ENCODE measurements at places on chromosomes 12 and 14. TPM values are rescaled to one million over a fixed set of nuclear protein-coding genes. Genes with fewer than 3 reads are reported as not detected.
A peak's percentile ranks its signal among the peaks of the same experiment; 100 is the strongest.

DNA sequence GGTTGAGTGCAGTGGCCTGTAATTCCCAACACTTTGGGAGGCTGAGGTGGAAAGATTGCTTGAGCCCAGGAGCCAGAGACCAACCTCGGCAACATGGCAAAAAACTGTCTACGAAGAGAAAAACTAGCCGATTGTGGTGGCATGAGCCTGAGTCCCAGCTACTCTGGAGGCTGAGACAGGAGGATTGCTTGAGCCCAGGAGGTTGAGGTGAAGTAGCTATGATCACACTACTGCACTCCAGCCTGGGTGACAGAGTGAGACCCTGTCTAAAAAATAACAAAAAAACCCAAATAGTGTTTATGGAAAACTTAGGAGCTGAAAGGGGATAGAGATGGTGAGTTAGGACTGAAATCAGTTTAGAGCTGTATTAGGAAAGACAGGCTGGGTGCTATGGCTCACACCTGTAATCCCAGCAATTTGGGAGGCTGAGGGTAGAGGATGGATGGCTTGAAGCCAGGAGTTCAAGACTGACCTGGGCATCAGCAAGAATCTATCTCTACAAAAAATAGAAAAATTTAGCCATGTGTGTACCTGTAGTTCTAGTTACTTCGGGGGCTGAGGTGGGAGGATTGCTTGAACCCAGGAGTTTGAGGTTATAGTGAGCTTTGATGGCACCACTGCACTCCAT is 9.7 kb downstream of the PNN start:
- peaks cover 9% of the 10 kb centered on the region for H3K4me1 ChIP-seq
- no peak for DNase-seq
- peaks cover 50% of the 10 kb centered on the region for H3K36me3 ChIP-seq
- no peaks in the 10 kb centered on the region for H3K27me3 ChIP-seq
- H3K4me3 ChIP-seq: no peak overlapping the region

Gene PTGER2
- total RNA-seq: 0.47 TPM

DNA sequence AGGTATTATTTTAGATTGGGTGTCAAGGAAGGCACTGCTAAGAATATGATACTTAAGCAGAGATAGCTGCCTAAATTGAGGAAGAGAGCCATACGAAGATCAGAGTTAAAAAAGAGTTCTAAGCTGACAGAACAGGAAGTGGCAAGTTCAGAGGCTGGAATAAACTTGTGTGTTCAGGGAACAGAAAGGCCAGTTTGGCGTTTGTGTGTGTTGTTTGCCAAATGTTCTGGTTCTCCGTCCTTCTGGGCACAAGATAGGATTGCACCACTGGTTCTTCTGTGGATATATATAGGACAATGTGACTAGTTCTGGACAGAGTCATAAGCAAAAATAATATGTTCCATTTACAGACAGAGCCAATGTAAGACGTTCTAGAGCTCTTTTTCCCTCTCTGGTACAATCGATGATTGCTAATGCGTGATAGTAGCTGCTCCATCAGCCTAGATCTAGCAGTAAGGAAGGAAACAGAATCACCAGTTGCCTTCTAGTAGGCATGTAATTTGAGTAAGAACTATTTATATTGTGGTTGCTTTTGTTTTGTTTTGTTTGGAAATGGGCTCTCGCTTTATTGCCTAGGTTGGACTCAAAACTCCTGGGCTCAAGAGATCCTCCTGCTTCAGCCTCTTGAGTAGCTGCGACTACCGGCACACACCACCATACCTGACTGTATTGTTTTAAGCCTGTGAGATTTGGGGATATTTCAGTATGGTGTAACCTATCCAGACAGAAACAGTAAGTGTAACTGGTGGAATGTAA is 7.4 kb downstream of the BBS10 start:
- no peak overlapping the region for H3K4me3 ChIP-seq
- peak overlapping the region; percentile 33 for H3K27ac ChIP-seq
- H3K4me1 ChIP-seq: no peaks in the 10 kb centered on the region
- H3K27me3 ChIP-seq: no peaks in the 10 kb centered on the region

DNA sequence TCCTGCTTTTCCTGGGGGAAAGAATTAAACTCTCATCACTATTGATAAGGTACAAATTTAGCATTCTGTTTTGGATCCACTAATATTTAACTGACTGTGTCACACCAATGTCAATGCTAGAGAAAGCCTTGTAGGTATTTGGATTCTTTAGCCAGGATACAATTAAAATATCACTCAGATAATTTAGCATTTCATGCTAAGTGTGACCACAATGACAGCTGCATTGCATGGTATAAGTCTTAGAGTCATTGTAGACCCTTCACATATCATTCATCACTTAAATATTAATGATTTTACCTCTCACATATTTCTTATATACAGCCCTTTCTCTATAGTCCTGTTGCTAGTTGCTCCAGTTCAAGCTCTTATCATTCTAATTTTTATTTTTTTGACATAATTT is 85.3 kb upstream of the ATP2B1 start:
- no peaks in the 10 kb centered on the region for H3K4me1 ChIP-seq
- peaks cover 4% of the 10 kb centered on the region for H3K27me3 ChIP-seq
- no peak for DNase-seq
- no peak overlapping the region for H3K27ac ChIP-seq
- no peaks in the 10 kb centered on the region for H3K36me3 ChIP-seq

- H3K27ac ChIP-seq: no peak overlapping the region
- no peaks in the 10 kb centered on the region for H3K27me3 ChIP-seq
- H3K4me3 ChIP-seq: no peak overlapping the region
- no peaks in the 10 kb centered on the region for H3K36me3 ChIP-seq
Measured at GRCh38 chr12:41067941-41068645, 120.0 kb upstream of the PDZRN4 start.

DNA sequence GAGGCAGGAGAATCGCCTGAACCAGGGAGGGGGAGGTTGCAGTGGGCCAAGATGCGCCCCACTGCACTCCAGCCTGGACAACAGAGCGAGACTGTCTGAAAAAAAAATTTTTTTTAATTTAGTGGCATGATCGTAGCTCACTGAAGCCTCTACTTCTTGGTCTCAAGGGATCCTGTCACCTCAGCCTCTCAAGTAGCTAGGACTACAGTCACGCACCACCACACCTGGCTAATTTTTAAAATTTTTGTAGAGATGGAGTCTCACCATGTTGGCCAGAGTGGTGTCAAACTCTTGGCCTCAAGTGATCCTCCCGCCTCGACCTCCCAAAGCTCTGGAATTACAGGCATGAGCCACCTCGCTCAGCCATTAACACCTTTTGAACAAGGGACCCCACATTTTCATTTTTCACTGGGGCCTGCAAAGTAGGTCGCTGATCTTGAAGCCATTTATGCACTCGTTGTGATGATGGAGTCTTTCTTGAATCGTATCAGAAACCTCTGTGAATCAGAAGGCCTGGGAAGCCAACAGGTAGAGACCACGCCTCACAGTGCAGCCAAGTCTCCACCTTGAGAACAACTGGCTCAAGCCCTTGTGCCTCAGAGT is 5.9 kb downstream of the HCAR1 start:
- H3K4me3 ChIP-seq: no peak overlapping the region
- no peaks in the 10 kb centered on the region for H3K4me1 ChIP-seq
- no peak overlapping the region for H3K27ac ChIP-seq
- no peaks in the 10 kb centered on the region for H3K36me3 ChIP-seq

DNA sequence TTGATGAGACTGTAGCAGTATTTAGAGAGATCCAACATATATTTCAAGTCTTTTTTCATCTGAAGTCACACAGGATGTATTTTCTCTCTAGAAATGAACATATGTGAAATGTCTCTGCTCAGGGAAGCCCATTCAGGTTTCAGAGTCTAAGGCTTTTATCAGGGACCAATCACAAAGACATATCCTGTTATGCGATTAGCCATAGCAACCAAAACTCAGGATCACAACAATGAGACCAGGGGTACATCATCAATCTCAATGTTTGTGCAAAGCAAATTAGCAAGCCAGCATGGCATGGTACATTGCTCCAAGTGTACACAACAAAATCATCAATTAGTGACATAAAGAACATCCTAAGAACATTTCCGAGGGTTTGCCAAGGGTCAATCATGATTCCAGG is 99.2 kb upstream of the AMN1 start:
- no peak for DNase-seq
- H3K36me3 ChIP-seq: no peaks in the 10 kb centered on the region
- peaks cover 5% of the 10 kb centered on the region for H3K4me1 ChIP-seq

Gene KRT2
- not detected for total RNA-seq

Gene CLEC12A
- total RNA-seq: 1.5 TPM

GRCh38 chr12:47964106-47964728 is 821 bp downstream of the TMEM106C start:
- H3K36me3 ChIP-seq: no peaks in the 10 kb centered on the region
- DNase-seq: no peak
- H3K4me1 ChIP-seq: peaks cover 18% of the 10 kb centered on the region
- peaks cover 8% of the 10 kb centered on the region for H3K27me3 ChIP-seq

Gene GPR132
- total RNA-seq: 0.98 TPM

Gene IL31
- total RNA-seq: not detected

- no peaks in the 10 kb centered on the region for H3K27me3 ChIP-seq
- no peak for DNase-seq
- no peak overlapping the region for H3K4me3 ChIP-seq
- no peaks in the 10 kb centered on the region for H3K4me1 ChIP-seq
- peaks cover 43% of the 10 kb centered on the region for H3K36me3 ChIP-seq
- no peak overlapping the region for H3K27ac ChIP-seq
Measured at GRCh38 chr14:55151601-55152000, 22.5 kb downstream of the LGALS3 start.

DNA sequence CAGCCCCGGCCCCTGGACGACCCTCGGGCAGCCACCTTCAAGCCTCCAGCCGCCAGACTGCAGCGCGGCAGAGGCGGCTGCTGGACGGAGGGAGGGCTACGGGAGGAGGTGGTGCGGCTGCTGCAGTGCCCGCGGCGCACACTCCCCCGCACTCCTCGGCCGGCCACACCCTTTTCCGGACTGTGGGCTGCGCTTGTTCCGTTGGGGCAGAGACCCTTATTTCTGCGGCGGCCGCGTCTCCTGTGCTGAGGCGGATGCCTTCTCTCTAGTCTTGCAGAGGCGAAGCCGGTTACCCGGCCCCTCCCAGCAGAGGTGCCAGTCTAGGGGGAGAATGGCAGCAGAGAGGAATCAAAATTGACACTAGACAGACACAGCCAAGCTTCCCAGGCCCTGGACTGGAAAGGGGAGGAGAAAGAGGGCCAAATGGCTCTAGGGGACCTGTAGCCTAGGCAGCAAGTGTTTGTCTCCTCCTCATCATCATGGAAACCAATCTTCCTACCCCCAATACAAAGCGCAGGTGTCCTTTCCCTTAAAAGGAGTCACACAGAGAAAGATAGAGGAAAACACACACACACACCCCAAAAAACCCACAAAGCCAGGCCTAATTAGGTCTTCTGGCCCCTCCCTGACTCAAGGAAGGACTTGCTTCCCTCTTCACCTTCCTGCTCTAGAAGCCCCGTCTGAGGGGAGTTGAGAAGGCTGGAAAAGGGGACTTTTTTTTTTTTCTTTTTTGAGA is 1.3 kb downstream of the ESYT1 start:
- peak overlapping the region; percentile 94 for H3K4me3 ChIP-seq
- peak; percentile 70 for DNase-seq
- H3K36me3 ChIP-seq: no peaks in the 10 kb centered on the region
- H3K27me3 ChIP-seq: no peaks in the 10 kb centered on the region

- no peak overlapping the region for H3K4me3 ChIP-seq
- H3K27ac ChIP-seq: no peak overlapping the region
- H3K27me3 ChIP-seq: no peaks in the 10 kb centered on the region
Measured at GRCh38 chr12:117042171-117042842, 56.9 kb downstream of the TESC start.

Gene TGM1
- 0.64 TPM for total RNA-seq

DNA sequence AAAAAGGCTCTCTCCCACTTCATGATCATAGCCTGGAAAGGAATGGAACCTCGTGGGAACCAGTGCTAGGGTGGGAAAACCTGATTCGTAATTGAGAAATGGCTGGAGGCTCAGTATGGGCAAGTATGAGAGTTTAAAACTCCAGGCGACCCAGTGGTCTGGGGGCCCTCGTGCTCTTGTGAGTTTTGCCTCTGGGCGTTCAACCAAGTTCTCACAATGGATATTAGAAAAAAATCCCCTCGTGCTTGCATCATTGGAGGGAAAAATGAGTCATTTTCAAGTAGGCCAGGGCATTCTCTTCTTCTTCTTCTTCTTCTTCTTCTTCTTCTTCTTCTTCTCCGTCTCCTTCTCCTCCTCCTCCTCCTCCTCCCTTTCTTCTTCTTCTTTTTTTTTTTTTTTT is 39.0 kb downstream of the GPR68 start:
- peaks cover 17% of the 10 kb centered on the region for H3K4me1 ChIP-seq
- peaks cover 100% of the 10 kb centered on the region for H3K36me3 ChIP-seq
- DNase-seq: no peak
- H3K27me3 ChIP-seq: no peaks in the 10 kb centered on the region
- H3K27ac ChIP-seq: no peak overlapping the region

DNA sequence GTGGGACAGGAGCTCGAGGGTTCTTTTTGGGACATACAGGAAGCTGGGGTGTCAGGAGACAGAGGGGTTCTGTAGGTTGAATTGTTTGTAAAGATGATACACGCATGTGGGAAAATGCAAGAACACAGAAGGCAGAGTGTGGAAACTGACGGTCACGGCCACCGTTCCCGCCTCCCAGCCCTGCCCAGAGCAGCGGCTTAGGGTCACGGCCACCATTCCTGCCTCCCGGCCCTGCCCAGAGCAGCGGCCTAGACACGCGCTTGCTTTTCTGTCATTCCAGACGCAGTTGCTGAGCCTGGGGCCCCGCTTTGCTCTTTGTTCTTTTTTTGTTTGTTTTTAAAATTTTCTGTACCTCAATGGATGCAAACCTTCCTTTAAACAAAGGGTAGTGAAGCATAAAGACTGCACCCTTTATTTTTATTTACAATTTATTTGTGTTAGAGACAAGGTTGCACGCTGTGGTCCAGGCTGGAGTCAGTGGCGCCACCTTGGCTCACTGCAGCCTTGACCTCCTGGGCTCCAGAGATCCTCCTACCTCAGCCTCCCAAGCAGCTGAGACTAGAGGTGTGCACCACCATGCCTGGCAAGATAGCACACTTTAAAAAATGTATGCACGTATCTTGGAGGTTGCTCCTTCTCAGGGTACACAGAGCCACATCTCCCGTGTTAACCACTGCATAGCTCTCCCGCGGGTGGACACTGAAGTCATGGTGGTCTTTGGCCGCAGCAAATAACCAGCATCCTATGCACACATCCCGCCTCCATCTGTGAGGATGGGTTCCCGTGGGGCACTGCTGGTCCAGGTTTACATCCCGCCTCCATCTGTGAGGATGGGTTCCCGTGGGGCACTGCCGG is 142.3 kb downstream of the ADGRD1 start:
- no peak for DNase-seq
- H3K27ac ChIP-seq: no peak overlapping the region
- no peaks in the 10 kb centered on the region for H3K27me3 ChIP-seq
- H3K36me3 ChIP-seq: no peaks in the 10 kb centered on the region

Data from heart right ventricle (tissue), 16 donors.